ENCODE measurements at places on chromosomes 2 and 18.

DNA sequence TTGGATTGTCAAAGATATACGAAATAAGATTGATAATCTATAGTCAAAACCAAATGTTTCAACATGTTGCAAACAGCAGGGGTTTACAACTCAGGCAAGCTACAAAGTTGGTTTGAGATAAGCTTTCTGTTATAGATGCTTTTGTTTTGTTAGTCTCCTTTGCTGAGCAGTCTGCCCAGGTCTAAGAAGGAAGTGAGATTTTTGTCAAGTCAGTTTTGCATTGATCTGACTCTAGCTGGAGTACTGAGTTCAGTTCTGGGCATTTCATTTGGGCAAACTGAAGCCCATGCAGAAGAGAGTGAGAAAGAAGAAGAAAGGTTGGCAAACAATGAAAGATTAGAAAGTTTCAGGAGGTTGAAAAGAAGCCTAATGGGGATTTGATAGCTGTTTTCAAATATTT is 983.0 kb upstream of the SLC39A10 start:
- no peak for DNase-seq

- DNase-seq, result peak; percentile 75
These were observed 674 bp upstream of the ERBB4 start for GRCh38 chr2:212539072-212539880.

GRCh38 chr2:220473611-220474010 is 846.2 kb downstream of the SLC4A3 start:
- DNase-seq, result no peak

DNA sequence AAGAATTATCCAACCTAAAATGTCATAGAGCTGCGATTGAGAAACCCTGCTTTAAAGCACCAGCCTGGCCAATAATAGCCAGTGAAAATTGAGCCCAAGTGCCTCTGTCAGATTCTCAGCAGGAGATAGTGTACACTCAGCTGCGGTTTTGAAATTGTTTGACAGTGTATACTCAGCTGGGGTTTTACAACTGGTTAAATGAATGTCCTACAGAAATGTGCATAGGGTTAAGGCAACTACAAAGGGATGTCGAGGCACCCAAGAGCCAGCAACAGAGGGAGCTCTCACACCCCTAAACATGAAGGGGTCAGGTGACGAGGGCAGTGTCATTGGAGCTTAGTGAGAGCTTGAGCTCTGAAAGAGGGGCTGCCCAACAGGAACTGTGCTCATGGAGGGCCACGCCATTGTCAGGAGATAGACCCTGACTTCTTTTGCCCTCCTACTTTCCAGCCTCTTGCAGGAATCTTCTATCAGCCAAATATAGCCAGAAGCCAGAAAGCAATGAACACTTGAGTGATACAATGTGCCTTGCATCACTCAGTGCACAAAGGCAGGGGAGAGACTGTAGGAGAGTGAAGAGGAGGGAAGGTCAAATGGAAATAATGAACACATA is 15.1 kb downstream of the ACTG2 start:
- peak; percentile 72 for DNase-seq

- no peak for DNase-seq
These were observed 239.3 kb upstream of the SP5 start for GRCh38 chr2:170475878-170476277.

- no peak for DNase-seq
These were observed 13.2 kb upstream of the FHOD3 start for GRCh38 chr18:36284268-36284667.

DNA sequence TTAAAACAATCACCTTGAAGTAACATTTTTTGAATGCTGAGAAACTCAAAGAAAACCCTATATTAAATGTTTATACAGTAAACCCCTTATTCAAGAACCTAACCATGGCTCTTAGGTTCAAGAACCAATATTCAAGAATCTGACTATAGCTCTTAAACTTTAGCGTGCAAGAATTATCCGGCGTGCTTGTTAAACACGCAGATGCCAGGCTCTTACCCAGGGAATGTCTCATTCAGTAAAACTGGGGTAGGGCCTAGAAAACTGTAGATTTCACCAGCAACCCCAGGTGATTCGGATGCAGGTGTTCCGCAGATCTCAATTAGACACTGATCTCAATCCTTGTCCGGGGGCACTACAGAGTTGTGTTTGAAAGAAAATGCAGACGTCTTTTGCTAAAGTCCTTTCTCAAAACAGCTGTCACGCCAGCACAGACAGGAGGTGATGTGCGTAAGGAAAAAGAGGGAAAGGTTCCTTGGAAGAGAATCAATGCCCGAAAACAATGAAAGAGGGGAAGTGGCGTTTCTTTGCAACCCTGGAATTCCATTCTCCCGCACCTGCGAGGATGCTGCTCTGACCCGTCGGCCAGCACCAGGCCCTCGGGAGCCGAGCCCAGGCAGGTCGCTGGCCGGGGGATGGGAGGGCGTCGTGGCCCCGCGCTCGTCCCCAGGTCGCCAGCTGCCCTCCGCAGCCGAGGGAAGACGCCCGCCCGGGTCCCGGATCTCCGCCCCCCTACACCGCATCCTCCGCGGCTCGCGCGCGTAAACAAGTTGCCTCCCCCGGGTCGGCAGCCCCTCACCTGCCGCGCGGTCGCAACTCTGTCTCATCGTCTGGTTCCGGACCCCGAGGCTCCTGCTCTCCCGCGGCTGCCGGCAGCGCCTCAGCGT is 851 bp downstream of the EIF2AK3 start:
- DNase-seq, result peak; percentile 64

GRCh38 chr2:36949845-36950244 is 16.5 kb downstream of the STRN start:
- no peak for DNase-seq

DNA sequence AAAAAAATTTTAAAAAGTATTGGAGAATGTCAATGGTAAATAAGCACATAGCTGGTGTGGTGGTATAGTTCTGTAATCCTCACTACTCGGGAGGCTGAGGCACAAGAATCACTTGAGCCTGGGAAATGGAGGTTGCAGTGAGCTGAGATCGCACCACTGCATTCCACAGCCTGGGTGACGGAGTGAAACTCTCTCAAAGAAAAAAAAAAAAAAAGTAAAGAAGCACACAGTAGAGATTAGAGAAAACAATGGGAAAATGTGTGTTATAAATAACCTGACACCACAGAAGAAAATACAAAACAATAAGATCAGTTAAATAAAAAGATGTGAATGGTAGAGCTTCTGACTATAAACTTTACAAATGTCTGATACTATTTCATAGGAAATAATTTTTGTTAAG is 163.7 kb upstream of the WDSUB1 start:
- no peak for DNase-seq

DNA sequence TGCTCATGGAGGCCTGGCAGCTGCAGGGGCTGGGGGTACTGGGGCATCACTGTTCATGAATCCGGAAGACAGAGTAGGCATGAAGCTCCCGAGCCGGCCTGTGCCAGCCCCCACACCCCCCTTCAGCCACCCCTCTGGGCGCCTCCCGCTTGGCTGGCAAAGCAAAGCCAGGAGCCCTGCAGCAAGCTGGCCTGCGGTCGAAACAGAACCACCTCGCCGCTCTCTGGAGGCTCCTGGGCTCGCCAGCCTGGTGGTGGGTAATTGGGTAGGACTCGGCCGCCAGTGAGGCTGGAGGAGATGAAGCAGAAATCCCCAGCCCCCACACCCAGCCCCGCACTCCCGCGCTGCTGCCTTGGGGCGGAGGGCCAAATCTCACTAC is 70.9 kb upstream of the GPC1 start:
- no peak for DNase-seq

- no peak for DNase-seq
These were observed 91.4 kb downstream of the ACSL3 start for GRCh38 chr2:222952204-222952603.

- peak; percentile 75 for DNase-seq
These were observed 18.0 kb downstream of the MAL start for GRCh38 chr2:95043300-95044093.

- DNase-seq, result no peak
These were observed 21.7 kb downstream of the REV1 start for GRCh38 chr2:99468155-99468554.

DNA sequence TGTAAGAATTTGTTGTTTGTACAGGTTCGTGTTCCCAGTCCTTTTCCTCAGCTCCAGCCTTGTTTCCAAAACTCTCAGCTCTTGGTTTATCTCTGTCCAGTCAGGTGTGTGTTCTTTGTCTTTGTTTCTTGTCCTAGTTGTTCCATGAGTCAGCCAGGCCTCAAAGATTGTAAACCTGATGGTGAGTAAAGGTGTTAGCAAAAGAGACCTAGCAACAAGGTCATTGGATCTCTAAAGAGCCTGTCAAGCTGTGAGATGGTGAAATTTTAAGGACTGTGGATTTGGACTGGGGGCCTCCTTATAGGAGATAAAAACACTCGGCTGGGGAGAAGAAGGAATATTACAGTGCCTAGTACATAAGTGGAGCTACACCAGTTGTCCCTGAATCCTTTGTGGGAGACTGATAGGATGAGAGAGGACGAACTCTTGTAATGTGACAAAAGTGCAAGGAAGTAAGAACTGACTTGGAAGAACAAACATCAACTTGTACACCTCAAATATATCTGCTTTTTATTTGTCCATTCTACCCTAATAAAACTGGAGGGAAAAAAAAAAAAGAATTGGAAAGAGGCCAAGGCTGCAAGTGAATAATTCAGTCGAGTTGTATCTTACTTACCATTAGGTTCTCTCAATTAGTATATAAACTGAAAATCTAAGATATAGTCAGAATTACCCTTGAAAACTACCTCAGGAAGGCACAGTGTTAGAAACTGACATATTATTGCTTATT is 37.2 kb downstream of the ITGA6 start:
- DNase-seq, result no peak

- no peak for DNase-seq
These were observed 217.7 kb downstream of the LRRTM1 start for GRCh38 chr2:80086831-80087230.

GRCh38 chr18:57863706-57864105 is 60.6 kb upstream of the ATP8B1 start:
- DNase-seq, result no peak

GRCh38 chr2:181805228-181806038 is 86.1 kb upstream of the ITPRID2 start:
- no peak for DNase-seq

- DNase-seq, result no peak
These were observed 80.5 kb downstream of the DGKD start for GRCh38 chr2:233434666-233435330.

DNA sequence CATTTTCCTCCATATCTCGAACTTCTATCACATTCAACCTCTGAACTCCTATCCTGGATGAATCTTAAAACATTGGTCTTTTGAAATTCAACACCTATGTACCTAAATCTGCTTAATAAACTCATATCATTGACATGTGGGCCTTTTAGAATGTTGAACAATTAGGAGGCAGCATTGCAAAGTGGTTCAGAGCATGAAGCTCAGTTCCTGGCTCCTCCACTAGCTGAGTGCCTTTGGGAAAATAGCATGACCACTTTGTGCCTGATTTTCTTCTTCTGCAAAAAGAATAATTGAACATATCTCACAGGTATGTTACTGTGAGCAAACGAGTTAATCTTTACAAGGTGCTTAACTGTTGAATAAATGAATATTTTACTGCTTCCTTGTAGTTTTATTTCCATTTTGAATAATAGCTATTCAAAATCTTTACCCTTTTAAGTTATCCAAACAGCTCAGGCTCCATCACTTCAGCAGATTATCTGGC is 14.3 kb upstream of the ITPRID2 start:
- DNase-seq, result no peak

DNA sequence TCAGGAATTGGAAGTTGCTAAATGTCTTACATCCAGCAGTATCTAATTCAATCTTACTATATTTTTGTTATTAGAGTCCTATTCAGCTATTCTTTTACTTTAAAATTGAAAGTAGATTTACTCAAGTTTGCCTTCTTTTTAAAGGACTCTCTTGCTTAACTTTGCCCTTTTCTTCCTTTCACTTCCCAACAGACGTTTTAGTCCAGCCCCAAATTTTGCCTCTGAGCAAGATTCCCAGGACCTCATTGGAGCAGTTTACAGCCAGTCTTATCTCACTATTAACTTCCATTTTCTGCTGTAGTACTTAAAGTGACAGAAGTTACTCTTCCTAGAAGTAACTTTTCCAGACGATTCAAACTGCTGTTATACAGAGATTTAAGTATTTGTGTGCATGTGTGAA is 1.7 kb upstream of the PRKD3 start:
- DNase-seq, result no peak

DNA sequence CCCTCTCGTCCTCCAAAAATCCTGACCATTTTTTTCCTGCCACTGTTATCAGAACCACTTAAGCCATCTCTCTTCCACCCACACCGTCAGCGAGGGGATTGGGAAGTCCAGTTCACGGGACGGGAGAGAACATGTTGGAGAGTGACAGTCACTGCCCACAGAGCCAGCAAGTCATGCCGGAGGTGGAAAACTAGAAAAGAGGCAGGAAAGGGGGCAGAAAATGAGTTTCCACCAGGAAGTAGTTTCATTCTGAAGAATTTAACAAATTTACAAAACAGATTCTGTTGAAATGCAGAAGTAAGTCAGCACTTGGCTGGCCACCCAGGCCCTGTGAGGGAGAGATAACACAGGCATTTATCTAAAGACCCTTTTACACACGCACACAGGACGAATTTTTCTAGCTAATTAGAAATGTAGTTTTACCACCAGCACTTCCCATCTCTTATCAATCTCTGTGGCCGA is 431.3 kb downstream of the TSN start:
- DNase-seq, result no peak
